NCI-H1417 treated with DMSO at 0.1 percent for 48 hours (cell line): ENCODE measurements at places on chromosomes 5 and 9.

GRCh38 chr9:71637375-71637774, 130.9 kb downstream of the CEMIP2 start:
- DNase-seq, result no peak

- DNase-seq, result no peak
These were observed 94.3 kb downstream of the RPS23 start for GRCh38 chr5:82183828-82184227.

DNA sequence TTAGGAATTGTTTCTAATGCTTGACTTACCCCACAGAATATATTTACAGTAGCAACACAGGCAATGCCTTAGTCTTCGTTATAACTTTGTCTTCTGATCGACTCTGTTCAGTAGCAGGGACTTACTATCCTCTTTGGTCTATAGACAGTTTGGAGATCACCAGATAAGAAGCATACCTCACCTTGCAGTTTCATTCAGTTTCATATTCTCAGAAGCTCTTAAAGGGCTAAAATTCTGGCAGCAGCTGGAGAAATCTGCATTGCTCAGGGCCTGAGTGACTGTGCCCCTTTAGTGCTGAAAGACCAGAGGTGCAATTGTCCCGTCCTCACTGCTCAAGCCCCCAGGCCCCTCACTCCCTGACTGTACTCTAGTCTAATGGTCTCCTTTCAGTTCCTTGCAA, 26.0 kb downstream of the ZBTB43 start:
- DNase-seq, result no peak

DNA sequence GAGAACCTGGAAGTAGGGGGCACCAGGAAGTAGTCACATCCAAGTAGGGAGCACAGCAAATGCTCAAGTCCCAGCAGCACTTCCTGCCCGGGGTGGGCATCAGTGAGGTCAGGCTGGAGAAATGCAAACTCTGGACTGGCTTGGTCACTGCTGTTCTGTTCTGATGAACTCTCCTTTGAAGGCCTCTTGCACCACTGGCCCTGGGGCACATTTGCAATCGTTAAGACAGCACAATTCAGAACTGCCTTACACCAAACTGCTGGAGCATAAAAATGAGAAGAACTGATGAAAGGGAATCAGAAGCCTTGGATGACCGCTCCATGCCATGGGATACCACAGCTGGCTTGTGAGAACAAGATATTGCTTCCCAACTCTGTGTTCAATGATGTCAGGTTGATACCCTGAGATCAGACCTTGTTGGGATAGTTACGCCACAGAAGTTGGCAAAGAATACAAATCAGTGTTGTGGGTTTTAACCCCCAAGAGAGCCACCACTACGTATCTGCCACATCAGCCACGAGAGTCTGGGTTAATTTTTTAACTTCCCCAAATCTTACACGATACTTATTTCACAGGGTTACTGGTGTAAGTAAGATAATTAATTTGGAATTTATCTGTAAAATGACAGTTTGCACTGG, 42.3 kb upstream of the ZSWIM6 start:
- no peak for DNase-seq

DNA sequence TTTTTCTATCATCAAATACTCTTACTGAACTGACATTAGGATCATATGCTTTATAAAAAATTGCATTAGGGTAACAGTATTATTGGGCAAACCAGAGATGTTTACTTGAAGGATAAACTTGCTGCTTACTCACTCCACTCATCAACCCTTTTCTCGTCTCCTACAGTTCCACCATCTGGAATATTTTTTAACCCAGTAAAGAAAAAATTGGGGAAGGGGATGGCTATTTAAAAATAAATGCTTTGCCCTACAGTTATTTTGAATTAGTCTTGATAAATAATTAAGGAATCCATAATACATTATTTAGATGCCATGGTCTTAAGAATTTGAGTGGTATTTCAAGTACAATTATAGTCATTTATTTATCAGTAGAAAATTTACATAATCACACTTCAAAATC, 225.8 kb downstream of the MEF2C start:
- DNase-seq, result no peak

- no peak for DNase-seq
These were observed 1798.9 kb downstream of the MAT2B start for GRCh38 chr5:165304193-165304827.

GRCh38 chr5:128477944-128478343, 60.1 kb downstream of the FBN2 start:
- DNase-seq, result no peak

GRCh38 chr9:106934442-106935238, 71.7 kb downstream of the ZNF462 start:
- DNase-seq, result no peak
